ENCODE measurements at places on chromosomes 2 and 18.

DNA sequence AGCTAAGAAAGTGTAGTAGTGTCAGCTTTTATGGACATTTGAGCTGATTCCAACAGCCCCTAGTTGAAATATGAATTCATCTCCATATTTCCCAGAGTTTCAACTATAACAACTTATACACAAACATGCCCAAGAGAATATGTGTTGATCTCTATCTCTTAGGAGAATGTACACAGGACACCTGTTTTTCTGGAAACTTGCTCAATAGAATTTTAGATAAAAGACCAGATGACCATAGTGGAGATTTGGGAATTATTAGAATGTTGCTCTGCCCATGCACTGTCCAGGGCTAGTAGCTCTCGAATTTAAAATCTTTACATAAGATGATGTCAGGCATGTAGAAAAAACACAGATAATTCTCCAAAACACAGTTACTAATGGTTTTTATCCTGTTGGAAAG is 162.3 kb upstream of the VRK2 start:
- DNase-seq, result no peak

DNA sequence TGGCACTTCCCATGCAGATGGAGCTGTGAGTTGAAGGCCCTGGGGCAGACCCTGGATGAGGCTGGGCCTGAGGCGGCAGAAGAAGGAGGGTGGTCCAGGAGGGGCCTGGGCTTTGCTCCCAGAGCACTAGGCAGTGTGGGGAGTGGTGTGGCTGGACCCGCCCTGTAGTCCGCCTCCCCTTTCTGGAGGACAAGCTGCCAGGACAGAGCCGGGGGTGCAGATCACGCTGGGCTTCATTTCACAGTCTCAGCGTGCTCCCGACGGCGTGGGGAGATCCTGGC is 49.8 kb downstream of the PTGR3 start:
- DNase-seq, result no peak

DNA sequence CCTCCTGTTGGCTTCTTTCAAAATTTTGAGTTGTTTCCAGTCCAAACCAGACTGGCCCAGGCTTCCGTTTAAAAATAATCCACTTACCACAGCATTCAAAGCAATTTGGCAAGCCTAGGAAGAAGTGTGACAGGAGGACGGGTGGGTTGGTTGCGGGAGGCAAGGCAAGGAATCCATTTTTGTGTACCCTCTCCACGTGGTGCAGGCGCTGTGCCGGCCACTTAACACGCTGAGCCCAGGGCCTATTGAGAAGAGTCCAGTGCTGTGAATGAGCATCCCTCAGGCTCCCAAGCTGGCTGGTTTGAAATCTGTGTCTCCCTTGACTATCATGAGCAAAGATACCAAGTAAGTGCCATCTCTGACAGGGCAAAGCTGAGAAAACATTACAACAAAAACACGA is 160.9 kb downstream of the NCKAP5 start:
- DNase-seq, result no peak

- no peak for DNase-seq
These were observed 134.7 kb downstream of the PXDN start for GRCh38 chr2:1609485-1610095.

GRCh38 chr2:174873471-174873870 is 109.2 kb upstream of the CHRNA1 start:
- no peak for DNase-seq

GRCh38 chr18:63775166-63775730 is at the start of gene SERPINB7:
Gene SERPINB7, plus strand, starts transcription at chr18:63775418. Its CDS starts 6,955 bp downstream, at chr18:63782373.
- no peak for DNase-seq

- DNase-seq, result no peak
These were observed 22.2 kb downstream of the SOWAHC start for GRCh38 chr2:109636317-109636716.

DNA sequence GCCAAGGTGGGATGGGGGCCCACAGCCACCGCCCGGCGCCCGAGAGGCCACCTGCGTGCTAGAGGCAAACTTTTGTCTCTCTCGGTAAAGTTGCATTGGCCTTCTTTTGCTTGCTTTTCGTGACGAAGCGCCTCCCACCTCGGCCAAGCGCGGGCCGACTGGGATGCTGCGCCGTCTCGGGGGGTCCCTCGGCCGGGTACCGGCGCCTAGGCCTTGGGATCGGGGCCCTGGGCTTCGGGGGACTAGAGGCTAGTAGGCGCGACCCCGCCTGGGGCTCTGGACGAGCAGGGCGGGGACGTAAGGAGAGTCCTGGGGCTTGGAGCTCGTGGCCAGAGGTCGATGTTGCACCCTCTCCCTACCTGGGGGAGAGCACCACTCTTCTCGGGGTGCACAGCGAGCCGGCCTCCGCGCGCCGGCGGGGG is 545 bp downstream of the GLI2 start:
- DNase-seq, result no peak

- no peak for DNase-seq
These were observed 14.4 kb upstream of the TMEM131 start for GRCh38 chr2:98009887-98010760.

DNA sequence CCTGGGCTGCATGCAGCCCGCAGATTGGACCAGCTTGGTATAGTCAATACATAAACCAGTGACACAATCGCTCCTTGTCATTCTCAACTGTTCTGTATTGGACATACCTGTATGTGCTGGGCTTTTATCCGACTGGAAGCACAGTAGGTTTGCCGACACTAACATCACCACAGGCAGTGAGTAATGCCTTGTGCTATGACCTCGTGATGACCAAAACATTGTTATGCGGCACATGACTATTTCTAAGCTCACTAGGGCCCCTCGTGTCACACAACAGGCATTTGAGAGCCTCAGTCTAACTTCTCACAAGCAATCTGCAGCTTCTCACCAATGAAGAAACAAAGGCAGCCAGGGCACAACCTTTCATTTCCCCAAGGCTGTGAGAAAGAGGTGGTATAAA is 320.8 kb downstream of the AFF3 start:
- DNase-seq, result no peak

Data from activated T-cell treated with anti-CD3 and anti-CD28 coated beads for 4 hours (primary cell).